ENCODE measurements at places on chromosomes 4 and X. TPM values are rescaled to one million over a fixed set of nuclear protein-coding genes. Genes with fewer than 3 reads are reported as not detected.

- no peak for DNase-seq
Measured at GRCh38 chr4:52241916-52242315, 190.8 kb downstream of the SPATA18 start.

DNA sequence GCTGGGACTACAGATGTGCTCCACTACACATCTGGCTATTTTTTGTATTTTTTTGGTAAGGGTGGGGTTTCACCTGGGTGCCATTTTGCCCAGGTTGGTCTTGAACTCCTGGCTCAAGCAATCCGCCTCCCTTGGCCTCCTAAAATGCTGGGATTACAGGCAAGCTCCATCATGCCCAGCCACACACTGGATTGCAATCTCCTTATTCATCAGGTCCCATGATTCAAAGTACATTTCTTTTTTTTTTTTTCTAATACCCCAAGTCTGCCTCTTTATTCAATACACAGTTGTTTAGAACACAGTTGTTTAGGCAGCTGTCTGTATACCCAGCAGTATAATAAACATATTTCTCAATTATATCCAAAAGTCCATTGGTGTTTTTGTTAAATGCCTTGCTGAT is 130.3 kb upstream of the ARSJ start:
- DNase-seq = no peak

DNA sequence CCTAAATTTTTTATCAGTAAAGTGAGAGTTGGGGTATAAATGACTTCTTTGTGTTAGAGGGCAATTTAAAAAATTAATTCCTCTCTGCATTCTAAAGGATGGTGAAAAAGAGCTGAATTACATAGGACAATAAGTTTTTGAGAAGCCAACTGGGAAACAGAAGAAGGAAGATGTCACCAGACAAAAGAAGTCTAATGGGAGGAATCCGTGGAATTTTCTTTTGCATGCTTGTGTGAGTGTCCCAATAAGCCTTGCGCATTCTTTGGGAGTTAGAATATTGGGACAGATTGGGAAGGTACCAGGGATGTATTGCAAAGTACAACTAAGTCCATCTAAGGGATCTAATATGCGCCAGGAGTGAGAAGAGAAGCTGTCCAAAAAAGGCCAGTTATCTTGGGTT is 35.1 kb upstream of the NR3C2 start:
- no peak for DNase-seq

GRCh38 chr4:21921526-21922180 is 26.9 kb downstream of the KCNIP4 start:
- no peak for DNase-seq

DNA sequence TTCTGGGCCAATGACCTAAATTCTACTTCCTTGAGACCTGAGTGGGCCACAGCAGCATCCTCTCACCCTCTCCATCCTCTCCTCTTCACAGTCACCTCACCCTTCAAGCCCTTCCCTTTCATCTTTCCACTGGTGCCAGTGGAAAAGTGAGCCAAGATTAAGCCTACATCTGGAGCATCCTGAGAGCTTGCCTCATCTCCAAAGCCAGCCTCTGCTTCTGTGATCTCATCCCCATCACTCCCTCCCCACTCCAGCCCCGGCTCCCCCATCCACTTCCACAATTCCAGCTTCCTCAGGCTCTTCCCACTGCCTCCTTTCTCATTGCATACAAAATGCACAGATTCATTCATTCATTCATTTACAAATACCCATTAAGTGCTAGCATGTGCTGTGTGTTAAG is 10.1 kb upstream of the RASL11B start:
- DNase-seq = no peak

DNA sequence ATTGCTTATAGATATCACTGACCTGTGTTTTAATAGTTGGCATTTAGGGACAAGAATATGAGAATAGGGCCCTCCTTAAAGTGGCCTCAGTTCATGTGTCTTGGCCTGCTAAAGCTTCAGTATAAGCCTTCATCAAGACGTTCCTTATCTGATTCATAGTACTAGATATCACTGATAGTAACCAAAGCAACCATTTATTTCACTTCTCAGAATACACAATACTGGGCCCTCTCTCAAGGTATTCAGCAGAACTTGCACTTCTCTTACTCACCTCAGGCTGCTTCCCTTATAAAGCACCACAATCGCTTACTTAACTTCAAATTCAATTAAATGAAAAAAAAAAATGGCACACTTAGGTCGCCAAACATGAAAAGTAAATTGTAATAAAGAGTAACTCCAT is 259.4 kb upstream of the PCDH7 start:
- DNase-seq = no peak

BEX5 gene
- 0.68 TPM for total RNA-seq
